ENCODE measurements at places on chromosomes 1 and 21.

DNA sequence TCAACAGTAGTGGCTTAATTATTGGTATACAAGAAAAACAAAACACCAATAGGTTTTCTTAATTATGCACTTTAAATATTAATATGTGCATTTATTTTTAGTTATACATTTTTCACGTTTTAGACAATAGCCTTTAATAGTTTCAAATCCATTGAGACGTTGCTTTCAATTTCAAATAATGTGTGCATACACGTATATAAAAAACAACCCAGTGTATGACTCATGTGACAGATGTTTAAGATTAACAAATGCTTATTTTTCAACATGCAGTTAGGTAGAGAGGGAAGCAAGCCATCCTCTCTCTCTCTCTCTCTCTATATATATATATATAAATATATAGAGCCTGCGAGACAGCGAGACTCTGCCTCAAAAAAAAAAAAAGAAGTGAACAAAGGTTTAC lies 24.3 kb downstream of the EYA3 start:
- peak; percentile 64 for DNase-seq

- no peak for DNase-seq
These were observed 40.5 kb downstream of the CDC14A start for GRCh38 chr1:100392756-100393155.

DNA sequence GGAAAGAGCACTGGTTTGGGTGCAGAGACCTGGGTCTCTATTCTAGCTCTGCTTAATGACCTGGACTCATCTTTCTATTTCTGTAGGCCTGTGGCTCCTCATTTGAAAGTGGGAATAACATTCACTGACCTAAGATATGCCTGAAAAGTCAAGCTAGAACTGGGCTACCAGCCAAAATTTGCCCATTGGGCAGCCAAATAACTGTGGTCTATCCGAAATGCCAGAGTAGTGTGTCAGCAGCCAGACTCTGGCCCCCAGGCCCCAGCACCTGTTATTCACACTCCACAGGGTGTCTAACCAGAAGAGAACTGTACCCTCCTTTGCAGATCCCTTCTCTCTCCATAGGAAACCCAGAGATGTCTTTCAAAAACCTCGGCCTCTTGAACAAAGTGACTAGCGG lies 12.6 kb downstream of the DAB1 start:
- peak; percentile 45 for DNase-seq

DNA sequence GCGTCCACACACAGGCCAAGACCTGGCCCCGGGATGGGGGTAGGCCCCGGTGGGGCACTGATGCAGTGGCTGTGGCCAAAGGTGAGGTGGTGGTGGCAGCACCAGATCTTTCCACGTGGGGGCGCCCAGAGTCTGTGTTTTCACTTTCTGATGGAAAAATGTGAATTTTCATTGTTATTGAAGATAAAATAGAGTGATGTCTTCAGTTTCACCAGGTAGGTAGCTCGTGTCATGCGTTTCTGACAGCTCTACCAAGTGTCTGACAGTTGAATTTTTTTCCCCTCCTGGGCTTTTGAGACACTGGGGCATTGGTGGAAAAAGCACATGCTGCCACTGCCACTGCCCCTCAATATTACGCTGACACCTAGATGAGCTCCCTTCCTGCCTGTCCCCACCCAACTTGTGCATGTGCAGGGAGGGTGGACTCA lies 40.0 kb upstream of the MAGOH start:
- DNase-seq = no peak

- peak; percentile 25 for DNase-seq
These were observed 2.1 kb upstream of the SELENON start for GRCh38 chr1:25797939-25798338.

DNA sequence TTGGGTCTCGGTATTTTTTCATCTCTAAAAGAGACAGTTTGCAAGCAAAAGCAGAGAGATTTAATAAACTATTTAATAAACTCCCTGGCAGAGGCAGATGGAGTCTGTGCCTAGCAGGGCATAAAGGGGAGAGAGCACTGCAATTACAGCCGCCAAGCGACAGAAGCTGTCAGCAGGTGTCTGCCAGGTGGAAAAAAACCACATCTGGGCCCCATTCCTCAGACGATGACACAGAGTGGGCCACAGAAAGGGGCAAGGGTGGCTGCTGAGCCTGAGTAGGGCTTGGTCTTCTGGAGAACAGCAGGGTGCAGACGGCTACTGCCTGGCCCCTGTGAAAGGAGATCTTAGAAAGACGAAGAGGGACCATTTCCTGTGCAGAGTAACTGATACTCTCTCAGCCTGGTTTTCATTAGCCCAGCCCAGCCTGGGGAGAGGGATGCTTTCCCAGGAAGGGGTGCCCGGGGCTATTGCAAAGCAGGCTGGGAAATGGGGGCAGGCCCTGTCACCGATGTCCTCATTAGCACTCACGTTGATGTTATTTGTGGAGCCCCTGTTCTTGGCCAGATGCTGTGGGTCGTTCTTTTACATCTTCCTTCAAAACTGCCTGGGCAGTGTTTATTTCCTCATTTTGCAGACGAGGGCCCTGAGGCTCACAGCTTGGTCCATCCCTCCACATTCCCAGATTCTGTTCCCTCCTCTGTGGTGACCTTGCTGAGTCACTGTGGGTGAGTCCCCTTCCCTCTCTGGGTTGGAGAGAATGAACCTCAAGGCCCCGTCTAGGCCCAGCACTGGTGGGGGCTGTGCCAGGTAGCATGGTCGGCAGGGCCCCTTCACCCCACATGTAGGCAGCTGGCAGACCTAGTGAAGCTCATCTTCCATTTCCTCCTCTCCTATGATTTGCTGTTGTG lies 472.7 kb downstream of the PTPRU start:
- DNase-seq = peak; percentile 50

- no peak for DNase-seq
These were observed 1.7 kb upstream of the ACTRT2 start for GRCh38 chr1:3019516-3020051.

DNA sequence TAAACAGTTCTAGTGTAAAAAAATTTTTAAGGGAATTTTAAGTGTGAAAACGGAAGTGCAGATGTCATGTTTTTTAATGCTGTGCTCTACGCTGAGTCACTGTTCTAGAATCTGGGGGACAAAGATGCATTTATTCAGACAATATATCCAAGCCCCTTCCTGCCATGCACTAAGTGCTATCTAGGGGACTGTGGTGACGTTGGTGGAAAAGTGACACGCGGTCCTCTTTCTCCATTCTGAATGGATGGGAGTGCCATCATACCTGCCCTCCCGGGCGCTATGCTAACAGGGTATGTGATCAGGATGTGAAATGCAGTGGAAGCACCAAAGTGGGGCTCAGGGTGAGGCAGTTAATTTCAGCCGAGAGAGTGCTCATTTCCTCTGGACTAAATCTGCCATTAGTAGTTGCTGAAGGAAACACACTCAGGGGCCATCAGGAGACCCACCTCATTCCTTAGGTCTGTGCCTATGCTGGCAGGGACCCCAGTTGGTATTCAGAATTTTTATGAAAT lies 6.6 kb downstream of the C1orf226 start:
- DNase-seq = no peak

DNA sequence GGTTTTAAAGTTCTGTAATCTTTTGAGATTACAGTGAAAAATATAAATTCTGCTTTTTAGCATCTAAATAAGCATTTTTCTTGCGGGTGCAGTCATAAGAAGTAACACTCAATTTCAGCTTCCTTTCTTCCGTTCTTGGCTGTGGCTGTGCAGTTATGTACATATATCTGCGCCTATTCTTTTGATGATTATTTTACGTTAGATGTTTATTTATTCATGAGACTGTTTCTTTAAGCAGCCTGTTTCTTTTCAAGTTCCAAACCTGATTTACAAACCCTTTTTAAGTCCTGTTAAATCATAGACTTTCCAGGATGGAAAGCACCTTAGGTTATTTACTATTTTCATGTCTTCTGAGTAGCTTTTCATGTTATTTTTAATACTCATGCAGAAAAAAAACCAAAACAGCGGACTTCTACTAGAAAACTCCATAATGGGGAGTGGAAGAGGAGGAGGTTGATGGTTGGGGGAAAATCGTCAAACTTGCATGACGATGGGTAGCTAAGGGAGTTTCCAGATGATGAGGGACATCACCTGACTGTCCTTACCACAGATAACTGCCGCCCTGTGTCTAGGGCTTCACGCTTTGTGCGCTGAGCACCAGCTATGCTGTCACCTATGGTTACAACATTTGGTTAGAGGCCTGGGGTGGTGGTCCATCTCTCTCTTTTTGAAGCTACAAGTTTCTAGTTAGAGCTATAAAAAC lies 2.6 kb downstream of the PRDM2 start:
- no peak for DNase-seq

DNA sequence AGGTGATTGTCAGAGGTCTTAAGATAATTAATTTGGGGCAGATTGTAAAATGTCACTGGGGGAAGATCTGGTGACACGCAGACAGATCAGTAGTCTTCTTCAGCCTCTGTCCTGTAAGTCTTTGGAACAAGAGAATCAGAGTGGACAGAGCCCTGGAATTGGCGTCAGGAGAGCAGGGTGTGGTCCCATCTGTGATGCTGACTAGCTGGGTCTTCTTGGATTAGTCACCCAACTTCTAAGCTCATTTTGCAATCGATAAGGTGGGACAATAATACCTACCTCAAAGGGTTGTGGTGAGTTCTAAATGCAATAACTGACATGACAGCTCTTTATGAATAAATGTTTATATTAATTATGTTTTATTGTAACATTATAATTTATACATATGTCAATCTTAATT lies 4.8 kb downstream of the FASLG start:
- no peak for DNase-seq

DNA sequence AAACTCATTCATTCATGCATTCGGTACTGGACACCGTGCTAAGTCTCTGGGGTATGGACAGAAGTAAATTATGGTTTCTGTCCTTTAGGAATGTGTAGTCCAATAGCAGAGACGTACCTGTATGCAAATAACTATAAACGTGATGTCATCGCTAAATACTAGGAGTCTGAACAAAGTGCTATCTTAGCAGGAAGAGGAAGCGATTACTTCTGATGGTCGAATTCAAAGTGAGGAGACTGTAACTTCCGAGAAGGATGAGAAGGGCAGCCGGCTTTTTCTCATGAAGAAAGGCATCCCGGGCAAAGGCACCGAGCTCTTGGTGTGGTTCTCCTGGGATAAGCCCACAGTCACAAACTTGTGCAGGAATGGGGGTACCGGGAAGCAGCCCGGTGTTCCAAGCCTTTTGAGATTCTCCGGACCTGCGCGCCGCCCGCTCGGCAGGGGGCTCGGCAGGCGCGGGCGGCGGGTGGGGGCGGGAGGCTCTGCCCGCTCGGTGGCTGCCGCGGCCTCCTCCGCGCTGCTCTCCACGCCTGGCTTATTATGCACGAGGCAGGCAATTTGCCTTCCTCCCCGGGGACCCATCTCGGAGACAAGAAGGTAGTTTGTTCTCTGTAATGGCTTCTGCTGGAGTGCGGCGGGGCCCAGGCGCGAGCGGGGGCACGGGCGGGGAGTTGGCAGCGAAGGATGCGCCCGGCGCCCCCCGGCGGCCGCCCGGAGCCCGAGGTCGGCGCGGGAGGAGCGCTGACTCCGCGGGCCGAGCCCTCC lies 67.5 kb upstream of the CD1D start:
- DNase-seq = peak; percentile 23
